ENCODE measurements at places on chromosomes 3 and 15.

DNA sequence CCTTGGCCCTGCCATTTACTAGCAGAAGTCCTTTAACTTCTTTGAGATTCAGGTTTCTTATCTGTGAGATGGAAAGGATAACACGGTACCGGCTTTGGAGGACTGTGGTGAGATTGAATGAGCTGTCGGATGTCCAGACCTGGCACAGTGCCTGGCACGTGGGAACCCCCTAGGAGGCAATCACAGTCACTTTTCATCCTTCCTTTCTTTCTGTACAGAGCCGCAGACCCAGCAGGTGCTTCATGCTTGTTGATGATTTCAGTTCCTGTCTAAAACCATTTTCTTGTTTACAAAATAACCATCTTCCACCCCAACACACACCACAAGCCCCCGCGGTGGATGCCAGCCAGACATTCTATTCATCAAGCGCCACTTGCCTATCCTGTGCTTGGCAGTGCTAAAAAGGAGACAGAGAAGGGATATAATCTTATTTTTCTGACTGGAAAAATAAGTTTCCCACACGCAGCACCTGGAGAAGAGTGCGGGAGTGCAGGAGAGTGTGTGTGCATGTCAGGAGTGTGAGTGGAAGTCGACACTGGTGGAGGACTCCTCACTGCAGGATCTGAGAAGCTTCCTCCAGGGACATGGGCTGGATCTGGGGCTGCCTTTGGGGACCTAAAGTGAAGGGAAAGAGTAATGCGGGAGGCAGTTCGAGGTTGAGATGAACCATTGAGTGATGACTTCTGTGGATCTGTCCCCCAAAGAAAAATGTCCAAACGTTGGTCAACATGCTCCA lies 85.7 kb downstream of the ST6GAL1 start:
- no peak for DNase-seq

DNA sequence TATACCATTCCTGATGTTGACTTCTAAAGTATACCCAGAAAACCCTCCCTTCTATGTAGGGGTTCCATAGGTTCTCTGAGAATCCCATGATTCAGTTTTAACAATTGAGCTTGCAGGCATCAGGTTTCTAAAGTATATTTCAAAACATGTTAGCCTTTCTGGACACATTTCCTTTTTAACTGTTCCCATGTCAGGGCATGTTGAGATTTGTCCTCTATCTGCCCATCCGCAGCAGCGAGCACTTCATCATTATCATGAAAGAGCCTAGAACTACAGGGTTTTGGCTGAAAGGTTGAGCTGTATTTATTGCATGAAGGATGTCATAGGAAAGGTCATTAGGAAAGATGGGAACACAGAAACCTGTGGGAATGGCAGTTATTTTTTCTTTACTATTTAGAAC lies 201.1 kb upstream of the BHLHE40 start:
- no peak for DNase-seq

DNA sequence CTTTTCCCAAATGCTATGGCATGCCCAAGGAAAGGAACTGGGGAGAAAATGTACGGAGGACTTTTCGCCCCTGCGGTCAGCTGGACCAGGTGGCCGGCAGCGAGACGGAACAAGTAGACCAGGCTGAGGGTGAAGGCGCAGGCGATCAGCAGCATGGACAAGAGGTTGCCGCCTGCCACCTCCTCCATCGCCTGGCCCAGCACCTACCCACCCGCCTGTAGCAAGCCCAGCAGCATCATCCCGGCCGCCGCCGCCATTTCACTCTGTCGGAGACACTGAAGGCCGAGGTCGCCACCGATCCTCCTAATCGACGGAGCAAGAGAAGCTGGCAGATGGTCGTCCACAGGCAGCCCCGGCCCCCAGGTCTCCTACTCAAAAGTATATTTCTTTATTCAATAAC lies 1046.3 kb upstream of the GBE1 start:
- DNase-seq, result no peak

- no peak for DNase-seq
Observed at GRCh38 chr15:51348688-51349087, 7.2 kb downstream of the GLDN start.

DNA sequence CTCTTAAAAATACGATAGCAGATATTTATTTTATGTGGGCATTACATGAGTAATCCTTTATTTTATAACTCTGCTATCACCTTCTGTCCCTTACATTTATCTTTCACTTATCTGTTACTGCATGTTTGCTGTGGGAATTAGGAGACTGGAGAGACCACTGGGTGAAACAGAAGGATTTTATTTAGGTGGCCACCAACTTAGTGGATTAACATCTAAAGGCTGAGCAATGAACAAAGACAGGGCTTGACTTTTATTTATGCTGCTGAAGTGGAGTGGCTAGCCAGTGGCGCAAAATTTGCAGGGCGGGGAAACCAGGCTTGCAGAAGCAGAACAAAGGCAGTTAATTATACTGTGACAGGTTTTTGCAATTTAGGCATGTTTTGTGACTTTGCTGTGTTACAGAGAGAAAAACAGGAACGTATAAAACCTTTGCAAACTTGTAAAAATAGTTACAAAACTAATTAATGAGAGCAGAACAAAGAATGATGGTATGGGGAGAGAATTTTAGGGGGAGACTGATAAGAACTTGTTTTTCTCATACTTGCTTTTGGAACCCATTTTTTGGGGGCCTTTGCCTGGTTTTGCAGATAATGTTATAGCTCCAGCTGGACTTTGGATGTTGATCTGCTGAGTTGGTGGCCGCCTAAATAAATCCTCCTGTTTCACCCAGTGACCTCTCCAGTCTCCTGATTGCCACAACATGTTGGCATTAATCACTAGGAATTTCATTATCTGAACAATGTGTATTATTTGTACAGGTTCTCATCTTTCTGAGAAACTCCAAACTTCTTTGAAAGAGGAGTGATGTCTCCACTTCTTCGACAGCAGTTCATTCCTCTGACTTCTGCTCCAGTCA lies 18.0 kb downstream of the KLHL24 start:
- no peak for DNase-seq

- no peak for DNase-seq
Observed at GRCh38 chr15:71473751-71474150, 336.6 kb upstream of the NR2E3 start.

DNA sequence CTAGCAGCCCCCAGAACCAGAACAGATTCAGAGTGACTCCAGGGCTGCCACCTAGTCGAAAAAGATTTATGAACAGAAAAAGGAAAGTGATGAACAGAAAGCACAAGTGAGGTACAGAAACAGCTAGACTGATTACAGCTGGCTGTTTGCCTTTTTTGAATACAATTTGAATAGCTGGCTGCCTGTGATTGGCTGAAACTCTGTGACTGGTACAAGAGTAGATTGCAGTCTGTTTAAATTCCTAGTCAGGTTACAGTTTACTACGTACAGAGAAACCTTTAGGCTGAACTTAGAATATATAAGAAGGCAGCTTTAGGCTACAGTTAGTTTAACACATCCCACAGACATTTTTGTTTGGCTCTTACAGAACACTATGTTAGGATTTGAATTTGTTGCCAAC lies 10.0 kb downstream of the CCDC13 start:
- DNase-seq, result no peak

DNA sequence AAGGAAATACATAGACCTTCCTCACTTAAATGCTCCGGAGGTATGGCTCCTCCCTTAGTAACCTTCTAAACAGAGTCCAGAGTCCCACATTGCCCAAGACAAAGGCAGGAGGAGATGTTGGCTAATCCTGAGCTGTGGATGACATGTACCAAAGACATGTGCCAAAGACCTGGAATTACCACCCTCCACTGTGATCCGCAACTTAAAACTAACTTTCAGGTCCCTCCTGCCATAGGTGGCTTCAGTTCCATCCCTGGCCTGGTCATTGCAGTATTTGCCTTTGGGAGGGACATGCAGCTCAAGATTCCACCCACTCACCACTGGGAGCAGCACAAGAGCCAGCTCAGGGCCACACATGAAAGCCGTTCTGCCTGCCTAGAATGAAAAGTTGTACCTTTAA lies 28.0 kb downstream of the MYZAP start:
- no peak for DNase-seq

- DNase-seq, result no peak
Observed at GRCh38 chr3:126064627-126065258, 19.2 kb downstream of the SLC41A3 start.

DNA sequence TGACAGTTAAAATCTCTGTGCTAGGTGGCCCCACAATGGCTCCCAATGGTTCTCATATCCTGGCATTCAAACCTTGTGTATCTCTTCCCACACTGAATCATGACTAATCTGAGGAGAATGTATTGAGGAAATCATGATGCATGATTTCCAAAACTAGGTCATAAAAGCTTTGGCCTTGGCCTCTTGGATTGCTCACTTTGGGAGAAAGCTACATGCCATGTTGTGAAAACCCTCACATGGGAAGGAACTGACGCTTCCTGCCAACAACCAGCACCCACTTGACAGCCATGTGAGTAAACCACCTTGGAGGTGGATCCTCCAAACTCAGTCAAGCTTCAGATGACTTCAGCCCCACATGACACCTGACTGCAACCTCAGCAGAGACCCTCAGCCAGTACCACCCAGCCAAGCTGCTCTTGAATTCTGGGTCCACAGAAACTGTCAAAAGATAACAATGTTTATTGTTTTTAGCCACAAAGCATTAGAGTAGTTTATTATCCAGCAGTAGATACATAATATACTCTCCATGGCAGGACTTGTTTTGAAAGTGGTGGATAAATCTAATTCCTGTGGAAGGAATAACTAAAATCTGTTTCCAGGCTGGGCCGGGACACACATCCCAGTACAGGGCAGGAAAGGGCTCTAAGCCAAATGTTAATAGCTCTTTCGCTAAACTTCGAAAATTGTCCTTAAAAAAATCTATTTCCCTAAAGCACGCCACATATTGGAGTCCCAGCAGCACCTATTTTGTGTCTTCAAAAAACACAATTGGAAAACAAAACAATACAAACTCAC lies 1.0 kb upstream of the ZNF620 start:
- no peak for DNase-seq

- no peak for DNase-seq
Observed at GRCh38 chr3:190516416-190516815, 2.5 kb downstream of the IL1RAP start.

- no peak for DNase-seq
Observed at GRCh38 chr15:90228960-90229359, 4.8 kb downstream of the CIB1 start.
